ENCODE measurements at places on chromosomes 16 and 17.

DNA sequence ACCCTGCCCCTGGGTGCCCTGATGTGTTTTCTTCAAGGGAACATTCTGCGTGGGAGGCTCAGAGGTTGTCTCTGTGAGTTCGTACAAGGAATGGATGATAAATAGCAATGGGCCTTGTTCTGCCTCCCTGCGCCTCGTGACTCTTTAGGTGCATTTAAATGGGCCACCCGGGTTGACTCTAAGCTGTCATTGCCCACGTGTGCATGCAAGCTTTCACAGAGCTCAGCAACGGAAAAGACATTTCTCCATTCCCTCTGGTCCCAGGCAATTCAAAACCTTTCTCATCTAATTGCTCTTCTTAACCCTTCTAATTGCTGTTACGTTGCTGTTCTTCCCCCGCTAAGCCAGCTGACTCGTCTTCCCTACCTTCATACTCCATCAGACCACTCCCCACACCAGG lies 71.5 kb upstream of the SDK2 start:
- no peak for DNase-seq

- DNase-seq = no peak
Measured at GRCh38 chr17:63534816-63535455, 11.8 kb downstream of the KCNH6 start.

DNA sequence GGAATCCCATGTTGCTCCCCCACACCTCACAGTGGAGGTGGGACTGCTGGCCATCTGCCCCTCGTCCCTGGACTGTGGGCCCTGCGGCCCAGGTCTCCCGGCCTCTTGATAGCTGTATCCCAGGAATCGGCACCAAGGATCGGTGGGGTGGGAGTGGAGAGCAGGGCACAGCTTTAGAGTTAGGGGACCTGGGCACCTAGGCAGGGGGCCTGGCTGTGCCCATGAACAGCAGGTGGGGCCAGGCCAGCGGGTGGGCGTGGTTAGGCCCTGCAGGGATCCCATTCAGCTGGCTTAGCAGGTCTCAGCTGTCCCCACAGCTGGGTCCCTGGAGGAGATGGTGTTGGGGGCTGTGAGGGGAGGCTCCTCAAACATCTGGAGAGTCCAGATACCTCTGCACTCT lies 49.2 kb downstream of the SREBF1 start:
- DNase-seq = no peak

- no peak for DNase-seq
Measured at GRCh38 chr16:25413133-25413532, 155.5 kb upstream of the ZKSCAN2 start.

GRCh38 chr16:89039756-89040155 lies 53.9 kb upstream of the ACSF3 start:
- DNase-seq = no peak

DNA sequence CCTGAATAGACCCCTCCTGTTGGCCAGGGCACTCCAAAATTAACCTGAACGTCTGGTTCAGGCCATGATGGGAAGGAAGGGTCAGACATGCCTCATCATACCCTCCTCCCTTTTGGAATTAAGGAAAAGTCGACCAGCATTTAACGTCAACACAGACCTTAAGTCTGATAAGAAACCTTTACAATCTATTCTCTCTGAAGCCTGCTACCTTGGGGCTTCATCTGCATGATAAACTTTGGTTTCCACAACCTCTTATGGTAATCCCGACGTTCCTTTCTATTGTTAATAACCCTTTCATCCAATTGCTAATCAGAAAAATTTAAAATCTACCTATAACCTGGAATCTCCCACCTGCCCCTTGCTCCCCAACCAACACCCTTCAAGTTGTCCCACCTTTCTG lies 358.5 kb downstream of the CDH8 start:
- no peak for DNase-seq

DNA sequence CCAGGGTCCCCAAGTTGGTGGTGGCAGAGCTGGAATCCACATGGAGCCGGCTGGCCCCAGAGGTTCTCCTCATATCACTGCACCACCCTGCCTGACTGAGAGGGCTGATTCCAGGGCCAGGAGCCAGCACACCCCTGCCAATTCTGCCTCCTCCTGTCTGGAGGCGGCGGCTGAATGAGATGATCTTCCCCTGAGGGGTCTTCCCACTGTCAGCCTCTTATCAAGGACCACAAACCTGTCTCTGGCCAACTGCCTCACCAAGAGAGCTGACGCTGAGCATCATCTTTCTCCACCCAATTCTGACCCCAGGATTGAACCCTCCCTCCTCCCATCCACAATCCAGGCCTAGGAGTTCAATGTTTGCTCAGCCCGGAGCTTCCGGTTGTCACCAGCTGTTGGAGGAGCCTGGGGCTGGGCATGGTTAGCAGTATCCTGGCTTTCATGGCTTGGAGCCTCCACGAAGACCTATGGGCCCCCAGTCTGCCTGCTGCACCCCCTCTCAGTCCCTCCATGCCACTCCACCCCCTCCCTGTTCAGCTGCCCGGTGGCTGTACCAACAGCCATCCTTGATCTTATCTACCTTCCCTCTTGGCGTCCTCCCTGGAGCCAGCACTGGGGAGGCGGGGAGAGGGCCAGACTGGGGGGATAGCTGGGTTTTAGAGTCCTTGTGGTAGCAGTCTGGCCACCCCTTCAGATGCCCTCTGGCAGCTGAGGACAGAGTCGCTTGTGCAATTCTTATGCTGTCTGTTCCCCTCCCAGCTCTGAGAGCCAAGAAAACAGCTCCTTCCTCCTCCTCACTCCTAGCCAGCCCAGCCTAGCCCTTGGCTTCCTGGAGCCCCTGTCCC lies 25.6 kb downstream of the ABCC3 start:
- no peak for DNase-seq

- DNase-seq = peak; percentile 48
Measured at GRCh38 chr16:2009791-2010510, at the start of gene ZNF598. Gene ZNF598 (minus strand): TSS chr16:2009821.

DNA sequence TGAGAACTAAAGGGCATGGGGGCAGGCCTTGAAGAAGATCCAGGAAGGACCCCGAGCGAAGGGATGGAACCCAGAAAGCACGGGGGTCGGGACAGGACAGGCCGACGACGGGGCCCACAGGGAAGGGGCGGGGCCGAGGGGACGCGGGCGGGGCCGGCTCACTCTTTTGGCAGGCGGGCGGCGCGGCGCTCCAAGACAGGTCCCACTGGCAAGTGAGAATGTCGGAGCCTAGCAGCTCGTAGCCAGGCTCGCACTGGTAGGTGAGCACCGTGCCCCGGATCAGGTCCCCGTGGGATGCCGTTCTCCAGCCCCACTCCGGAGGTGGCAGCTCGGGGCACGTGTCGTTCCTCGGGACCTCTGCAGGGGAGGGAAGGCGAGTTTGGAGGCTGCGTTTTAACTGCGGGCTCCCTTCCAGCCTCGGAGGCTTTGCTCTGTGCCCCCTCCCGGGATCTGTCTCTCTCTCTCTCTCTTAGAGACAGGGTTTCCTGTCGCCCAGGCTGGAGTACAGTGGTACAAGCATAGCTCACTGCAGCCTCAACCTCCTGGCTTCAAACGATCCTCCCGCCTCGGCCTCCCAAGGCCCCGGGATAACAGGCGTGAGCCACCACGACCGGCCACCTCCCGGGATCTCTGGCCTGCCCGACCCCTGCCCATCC lies 13.7 kb upstream of the CDIPT start:
- no peak for DNase-seq

DNA sequence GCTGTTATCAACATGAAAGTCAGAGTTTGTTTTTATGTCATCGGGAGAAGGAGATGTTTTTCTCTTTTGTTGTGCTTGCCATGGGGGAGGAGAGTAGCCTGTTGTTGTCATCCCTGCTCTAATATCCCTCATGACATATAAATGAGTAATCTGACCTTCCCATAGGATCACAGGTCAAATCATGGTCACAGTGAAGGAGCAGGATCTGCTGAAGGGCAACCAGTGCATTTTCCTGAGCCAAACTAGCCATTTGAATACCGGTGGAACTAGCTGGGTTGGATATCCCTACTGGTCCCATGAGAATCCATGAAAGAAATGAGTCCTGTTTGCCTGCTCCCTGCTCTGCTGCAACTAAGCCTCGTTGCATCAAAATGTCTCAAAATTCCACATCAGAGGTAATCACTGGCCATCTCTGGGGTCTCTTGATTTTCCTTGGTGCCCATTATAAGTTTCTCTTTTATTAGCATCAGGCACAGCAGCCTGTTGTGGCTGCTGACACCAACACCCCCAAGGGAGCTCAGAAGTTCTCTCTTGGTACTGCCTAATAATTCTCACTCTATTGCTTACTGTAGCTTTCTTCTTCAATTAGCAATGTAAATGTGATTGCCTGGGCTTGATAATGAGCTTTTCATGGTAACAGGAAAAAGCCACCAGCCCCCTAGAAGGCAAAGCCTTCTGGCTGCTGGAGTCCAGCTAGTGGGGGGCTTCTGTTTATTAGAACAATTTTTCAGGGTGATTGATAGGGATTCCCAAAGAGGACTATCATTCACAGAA lies 211.4 kb upstream of the ERCC4 start:
- DNase-seq = no peak

GRCh38 chr16:63876103-63876502 lies 1245.8 kb downstream of the CDH11 start:
- no peak for DNase-seq

DNA sequence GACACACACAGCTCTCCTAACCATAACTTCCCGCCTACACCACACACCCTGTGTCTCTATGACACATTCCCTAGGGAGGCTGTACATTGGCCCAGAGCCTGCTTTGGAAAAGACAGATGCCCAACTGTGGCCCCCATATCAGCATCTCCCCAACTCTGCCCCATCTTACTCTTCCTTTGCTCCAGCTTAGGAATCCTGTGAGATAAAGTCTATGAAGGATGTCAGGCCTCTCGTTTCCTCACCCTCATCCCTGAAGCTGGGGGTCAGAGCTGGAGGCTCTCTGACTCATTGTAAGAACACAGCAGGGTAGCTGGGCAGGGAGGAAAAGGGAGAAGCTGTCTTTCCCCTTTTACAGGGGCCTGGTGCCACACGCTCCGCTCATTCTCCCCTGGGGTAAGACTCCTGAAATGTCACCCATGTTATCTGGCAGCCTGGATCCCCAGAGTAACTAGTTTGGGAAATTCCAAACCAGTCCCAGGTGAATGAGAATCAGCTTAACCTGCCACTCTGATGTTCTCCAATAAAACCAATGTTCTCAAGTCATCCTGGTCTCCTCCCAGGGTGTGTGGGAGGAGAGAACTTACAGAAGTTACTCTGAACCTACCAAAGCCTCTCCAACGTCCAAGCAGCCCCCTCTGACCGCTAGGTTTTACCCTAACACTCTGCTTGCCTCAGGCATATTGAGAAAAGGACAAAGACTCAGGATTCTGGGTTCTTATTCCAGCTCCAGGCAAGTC lies 2.8 kb downstream of the RAPGEFL1 start:
- no peak for DNase-seq

DNA sequence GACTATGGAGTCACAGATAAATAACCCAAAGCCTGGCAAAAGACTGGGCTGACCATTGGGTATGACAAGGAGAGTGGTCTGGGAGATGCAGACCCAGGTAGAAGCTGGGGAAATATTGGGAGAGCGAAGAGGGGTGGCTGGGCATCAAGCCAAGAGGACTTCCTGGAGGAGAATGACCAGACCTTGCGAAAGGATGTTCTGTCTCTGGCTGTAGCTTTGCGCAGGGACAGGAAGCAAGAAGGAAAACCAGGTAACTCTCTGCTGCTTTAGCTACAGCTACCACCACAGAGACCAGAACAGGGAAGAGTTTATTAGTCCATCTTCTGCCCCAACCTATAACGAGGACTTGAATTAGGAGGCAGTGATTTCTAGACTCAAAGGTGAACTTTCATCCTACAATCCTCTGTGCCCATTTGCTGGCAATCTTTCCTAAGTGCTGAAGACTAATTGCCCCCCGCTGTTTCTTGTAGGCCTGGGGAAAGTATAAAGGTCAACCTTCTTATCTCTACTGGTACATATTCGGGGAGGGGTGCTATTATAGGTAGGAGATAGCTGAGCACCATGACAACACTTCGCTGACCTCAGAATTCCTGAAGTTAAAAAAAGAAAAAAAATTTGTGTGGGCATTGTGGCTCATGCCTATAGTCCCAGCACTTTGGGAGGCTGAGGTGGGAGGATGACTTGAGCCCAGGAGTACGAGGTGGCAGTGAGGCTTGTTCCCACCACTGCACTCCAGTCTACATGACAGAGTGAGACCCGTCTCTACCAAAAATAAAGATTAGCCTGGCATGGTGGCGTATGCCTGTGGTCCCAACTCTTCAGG lies 19.1 kb upstream of the KIFC3 start:
- no peak for DNase-seq

DNA sequence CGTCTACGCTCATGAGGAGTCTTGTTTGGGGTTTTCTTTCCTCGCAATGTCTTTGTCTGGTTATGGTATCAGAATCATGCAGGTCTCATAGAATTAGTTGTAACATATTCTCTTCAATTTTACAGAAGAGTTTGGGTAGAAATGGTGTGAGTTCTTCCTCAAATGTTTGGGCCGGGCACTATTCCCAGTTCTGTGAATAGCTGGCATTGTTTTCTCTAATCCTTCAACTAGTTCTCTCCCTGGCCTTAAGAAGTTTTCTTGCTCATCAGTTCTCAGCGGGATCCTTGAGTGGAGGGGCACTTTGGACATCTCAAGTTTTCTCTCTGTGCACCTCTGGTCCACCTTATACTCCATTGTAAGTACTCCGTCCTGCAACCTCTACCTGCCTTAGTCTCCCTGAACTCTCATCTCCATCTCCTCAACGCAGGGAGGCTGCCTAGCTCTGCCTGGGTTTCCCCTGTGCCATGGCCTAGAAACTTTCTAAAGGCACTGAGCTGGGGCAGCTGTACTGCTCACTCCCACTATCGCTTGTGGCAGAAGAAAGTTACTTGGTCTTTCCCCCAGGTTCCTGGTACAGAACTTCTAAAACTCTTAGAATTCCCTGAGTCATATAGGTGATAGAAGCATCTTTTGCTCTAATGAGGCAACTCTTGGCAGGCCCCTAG lies 16.9 kb downstream of the NSMCE1 start:
- no peak for DNase-seq

- DNase-seq = no peak
Measured at GRCh38 chr17:74380959-74381808, 13.9 kb downstream of the GPR142 start.

DNA sequence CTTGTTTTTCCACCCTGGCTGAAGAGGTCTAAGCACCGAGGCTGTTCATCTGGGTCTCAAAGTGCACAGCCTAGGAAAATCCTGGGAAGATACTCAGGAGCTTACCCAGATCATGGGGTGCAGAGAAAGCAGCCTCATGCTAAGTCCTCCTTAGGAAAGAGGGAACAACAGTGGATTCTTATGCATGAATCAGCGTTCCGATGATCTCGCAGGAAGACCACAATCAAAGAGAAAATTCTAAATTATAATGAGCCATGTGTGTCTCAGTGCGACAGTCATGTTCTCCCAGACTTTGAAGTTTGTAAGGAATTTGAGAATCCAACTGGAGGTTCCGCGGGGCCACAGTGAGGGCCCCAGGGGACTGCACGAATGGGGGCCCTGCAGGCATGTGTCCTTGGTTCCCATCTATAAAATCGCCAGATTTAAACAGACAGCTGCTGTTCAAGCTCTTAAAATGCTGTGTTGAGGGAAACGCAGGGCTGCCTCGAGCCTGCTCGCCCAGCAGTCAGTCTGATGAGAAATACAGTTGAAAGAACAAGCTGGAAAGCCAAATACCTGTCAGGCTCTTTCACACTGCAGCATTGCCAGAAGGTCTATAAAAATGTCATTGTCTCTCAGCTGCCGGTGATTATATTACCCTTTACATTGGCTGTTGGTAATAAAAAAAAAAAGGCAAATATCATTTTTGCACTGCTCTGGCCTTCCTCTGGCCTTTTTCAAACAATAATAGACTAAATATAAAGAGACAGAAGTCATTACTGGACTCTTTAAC lies 152.1 kb downstream of the PMP22 start:
- DNase-seq = no peak

GRCh38 chr17:43734376-43734775 lies 24.2 kb downstream of the SOST start:
- DNase-seq = no peak
